ENCODE measurements at places on chromosomes 5 and 9.

DNA sequence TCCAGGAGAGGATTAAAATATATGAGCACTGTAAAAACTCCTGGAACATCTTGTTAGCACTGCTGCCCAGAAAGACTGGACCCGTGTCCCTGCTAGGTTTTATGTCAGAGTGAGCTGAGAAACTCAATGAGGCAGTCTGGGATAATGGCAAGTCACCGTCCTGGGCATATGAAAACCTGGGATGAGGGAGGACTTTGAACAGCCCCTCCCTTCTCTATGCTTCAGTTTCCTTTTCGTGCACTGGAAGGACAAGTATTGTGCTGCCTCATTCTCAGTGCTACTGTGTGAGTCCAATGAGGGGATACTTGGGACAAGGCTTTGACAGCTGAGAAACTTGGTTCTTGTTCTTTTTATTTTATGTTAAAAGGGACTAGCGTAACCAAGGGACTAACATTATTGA lies 143.0 kb upstream of the SHB start:
- DNase-seq = no peak

DNA sequence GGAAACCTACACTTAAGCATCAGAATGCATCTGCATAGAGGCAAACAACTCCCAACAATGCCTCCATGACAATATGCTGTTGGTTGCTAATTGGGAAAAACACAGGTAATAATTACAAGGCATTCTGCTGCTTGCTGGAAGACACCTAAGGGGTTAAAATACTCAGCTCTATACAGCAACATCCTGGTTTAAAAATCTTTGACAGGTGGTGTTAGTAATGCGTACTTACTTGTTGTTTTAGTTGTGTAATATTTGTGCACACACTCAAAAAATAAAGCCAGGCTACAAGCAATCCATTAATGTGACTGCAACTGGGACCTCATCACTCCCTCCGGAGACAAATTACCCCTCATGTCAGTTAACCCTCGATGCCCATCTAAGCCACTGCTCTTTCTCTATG lies 126.3 kb upstream of the ELL2 start:
- DNase-seq = no peak

DNA sequence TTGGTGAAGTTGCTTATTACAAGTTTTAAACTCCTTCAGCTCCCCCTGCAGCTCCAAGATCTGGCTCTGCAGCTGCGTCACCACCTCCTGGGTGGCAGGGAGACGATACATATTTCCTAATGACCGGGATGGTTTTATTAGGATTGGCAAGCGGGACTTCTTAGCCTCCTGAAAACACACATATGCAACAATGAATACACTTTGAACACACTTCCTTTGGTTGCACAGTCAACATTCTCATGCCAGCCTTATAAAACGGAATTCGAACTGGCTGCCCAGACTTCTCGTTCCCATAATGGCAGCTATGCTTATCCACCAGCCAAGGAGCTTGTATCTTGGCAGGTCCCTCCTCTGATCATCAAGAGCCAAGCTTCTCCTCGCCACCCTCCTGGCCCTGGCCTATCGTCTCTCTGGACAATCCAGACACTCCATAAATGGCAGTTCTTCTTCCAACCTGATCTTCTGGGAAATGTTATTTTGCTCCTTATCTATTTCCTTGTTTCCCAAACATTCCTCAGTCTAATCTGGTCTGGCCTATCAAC lies 131.9 kb downstream of the CDK5RAP2 start:
- no peak for DNase-seq

GRCh38 chr5:72871366-72872024 lies 55.0 kb downstream of the TNPO1 start:
- DNase-seq = no peak

DNA sequence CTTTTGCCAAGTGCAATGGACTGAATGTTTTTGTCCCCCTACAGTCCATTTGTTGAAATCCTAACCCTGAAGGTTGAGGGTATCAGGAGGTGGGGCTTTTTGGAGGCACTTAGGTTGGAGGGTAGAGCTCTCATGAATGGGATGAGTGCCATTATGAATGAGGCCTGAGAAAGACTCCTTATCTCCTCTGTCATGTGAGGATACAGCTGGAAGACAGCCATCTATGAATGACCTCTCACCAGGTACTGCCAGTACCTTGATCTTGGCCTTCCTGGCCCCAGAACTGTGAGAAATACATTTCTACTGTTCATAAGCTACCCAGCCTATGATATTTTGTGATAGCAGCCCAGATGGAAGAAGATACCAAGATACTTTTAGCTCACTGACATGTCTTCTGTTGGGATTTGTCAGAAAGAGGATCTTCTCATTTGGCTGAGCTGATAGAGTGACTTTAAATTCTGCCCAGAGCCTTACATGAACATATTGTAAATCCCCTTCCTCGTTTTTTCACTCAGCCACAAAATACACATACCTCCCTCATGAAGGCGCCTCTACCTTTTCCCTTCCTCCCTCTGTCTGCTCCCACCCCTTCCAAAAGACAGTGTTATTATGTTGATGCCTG lies 256.4 kb downstream of the PDZD2 start:
- no peak for DNase-seq

DNA sequence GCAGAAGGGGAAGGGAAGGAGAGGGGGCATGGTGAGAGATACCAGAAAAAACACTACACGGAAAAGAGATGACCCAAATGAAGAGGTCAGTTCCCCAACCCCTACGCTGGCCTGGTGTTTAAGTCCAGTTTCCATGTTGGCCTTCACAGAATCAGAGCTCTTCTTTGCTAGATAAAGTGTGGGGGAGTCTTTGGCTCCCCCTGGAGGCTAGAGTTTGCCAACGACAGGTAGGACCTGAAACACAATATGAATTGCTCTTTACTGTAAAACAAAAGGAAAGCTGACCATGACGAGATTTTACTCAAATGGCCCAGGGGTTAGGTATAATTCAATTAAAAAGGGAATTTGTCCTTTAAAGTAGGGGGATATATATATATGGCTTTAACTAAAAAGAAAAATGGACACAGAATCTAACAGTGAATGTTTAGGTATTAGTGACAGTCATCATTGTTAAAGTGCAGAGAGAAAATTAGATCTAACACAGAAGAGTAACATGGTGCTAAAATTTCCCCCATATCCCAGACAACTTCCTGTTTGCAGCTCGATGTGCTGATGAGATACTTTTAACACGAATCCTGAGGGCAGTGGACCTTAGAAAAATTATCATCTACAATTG lies 92.0 kb downstream of the SV2C start:
- DNase-seq = peak; percentile 24

DNA sequence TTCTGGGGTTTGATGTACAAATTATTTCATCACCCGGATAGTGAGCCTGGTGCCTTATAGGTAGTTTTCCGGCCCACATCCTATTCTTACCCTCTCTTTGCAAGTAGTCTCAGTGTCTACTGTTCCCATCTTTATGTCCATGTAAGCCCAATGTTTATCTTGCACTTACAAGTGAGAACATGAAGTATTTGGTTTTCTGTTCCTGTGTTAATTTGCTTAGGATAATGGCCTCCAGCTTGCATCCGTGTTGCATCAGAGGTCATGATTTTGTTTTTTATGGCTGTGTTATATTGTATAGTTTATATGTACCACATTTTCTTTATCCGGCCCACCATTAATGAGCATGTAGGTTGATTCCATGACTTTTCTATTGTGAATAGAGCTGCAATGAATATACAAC lies 136.5 kb downstream of the PRR16 start:
- no peak for DNase-seq

- no peak for DNase-seq
These were observed 69.5 kb upstream of the UNC5A start for GRCh38 chr5:176740702-176741496.

DNA sequence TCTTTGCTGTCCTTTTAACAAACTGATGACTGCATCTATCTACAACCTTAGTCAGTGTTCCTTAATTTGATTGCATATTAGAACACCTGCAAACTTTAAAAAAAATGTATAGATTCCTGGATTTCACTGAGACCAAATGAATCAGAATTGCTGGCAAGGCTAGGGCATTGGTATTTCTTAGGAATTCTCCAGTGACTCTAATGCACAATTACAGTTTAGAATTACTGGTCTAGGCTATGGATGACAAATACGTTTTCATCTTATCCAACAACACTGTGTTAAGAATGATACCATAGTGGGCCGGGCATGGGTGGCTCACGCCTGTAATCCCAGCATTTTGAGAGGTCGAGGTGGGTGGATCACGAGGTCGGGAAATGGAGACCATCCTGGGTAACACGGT lies 545.9 kb upstream of the RIOK2 start:
- DNase-seq = no peak

DNA sequence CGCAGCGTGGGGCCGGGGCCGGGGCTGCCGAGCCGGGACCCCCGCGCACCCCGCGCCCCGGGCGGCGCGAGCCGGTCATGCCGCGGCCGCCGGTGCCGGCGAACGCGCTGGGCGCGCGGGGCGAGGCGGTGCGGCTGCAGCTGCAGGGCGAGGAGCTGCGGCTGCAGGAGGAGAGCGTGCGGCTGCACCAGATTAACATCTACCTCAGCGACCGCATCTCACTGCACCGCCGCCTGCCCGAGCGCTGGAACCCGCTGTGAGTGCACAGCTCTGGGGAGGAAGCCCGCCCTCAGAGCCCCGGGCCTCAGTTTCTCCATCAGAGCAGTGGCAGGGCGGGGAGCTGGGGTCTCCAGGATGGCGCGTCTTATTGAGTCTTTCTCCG lies 335 bp downstream of the GALNT12 start:
- DNase-seq = no peak

DNA sequence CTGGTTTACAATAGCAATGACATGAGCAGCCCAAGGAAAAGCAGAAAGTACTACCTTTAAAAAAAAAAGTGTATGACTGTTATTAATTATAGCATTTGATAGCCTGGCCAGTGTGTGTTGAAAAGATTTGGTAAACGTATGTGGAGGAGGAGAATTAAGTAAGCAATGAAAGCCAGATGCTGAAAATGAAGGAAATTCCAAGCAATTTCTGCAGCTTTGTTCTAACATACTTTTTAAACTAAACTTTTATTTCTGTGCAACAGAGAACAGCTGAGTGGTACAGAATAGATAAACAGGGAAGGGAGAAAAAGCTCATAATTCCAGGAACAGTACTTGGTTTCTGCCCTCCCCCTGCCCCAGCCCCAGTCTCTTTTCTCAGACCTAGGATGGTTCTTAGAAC lies 252.6 kb downstream of the ADAMTSL1 start:
- DNase-seq = no peak

- no peak for DNase-seq
These were observed 44.0 kb upstream of the NCS1 start for GRCh38 chr9:130128251-130128650.

DNA sequence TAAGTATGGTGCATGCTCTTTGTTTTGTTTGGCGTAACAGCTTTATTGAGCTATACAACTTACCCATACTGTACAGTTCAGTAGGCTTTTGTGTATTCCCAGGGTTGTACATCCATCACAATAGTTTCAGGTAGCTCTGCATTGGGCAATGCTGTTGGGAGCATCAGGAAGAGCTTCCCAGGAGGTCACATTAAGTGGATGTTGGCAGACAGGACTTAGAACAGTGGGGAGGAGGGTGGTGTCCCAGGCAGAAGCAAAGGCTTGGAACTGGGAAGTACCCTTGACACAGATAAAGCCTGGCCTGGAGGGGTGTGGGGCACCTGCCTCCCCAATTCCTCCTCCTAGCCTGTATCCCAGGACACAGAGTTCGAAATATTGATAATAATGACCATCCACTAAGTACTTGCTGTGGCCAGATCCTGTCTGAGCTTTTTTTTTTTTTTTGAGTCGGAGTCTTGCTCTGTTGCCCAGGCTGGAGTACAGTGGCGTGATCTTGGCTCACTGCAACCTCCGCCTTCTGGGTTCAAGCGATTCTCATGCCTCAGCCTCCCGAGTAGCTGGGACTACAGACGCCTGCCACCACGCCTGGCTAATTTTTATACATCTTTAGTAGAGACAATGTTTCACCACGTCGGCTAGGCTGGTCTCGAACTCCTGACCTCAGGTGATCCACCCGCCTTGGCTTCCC lies 1.3 kb downstream of the BBLN start:
- DNase-seq = no peak

DNA sequence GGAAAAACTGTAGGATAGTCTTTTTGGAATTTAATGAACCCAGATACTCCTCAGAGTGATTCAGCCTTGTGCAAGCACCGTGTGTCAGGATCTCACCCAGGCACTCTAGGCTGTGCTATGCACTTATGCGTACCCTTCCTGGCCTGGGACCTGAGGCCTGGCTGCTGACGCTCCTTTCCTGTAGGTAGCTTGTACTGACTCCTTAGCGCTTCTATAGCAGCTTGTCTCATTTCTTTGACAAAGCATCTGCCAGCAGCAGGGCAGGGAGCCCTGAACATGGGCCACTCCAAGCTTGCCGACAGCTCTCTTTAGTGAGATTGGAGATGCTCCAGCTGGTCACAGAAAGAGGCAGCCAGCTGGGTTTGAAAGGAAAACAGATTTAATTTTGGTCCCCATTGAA lies 147.3 kb downstream of the SGCD start:
- no peak for DNase-seq

GRCh38 chr5:134545070-134545868 lies 19.8 kb downstream of the JADE2 start:
- peak; percentile 21 for DNase-seq

DNA sequence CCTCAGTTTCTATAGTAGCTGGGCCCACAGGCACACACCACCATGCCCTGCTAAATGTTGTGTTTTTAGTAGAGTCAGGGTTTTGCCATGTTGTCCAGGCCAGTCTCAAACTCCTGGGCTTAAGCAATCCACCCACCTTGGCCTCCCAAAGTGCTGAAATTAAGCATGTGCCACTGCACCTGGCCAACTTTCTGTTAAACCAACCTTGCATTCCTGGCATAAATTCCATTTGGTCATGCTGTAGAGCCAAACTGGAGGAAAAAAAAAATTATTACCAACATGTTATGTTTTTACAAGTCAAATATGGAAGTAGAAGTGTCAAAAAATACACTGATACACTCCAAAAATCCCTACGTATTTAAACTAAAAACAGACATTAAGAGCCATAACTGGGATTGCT lies 54.1 kb downstream of the ERMP1 start:
- no peak for DNase-seq

GRCh38 chr9:84111726-84112125 lies 131.1 kb downstream of the RMI1 start:
- no peak for DNase-seq

DNA sequence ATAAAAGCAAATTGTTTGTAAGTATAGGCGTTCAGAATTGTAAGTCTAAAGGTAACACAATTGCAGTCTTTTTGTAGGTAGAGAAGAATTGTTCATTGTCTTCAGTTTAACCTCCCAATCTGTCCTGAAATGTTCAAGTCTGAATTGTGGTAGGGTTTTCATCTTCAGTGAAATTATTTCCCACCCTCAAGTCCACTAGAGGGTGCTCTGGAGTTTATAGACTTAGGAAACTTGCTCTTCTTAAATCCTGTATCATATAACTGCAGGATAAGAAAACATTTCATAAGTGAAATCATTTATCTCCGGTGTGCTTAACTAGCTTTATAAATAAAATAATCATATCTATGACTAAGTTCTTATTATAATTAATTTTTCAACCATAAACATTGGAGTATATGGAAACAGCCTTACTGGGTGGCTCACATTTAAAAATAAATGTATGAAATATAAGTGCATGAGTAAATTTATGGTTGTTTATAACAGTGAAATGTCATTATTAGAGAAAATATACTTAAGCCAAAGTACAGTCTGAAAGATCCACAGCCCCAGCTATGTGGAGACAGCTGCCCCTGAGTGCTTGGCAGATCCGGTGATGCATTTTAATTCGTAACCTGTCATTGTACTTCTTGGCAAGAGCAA lies 182.4 kb upstream of the OTULINL start:
- DNase-seq = no peak

Measured in NCI-H187 (cell line).